ENCODE measurements at places on chromosomes 7 and 10.
A peak's percentile ranks its signal among the peaks of the same experiment; 100 is the strongest.

DNA sequence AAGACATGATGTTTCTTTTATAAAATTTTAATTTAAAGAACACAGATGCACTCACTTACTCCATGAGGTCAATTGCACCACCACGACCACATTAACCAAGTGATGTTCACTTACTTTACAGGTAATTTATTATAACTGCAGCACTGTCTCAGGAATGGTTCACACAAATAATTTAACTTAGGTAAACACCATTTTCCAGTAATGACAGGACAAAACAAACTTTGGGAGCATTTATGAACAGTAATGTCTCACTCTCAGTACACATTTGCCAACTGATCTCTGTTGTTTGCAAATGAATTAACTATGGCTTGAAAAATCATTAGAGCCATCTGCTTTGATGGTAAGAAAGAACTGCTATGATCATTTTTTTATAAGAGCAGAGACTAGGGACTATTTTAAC lies 150.4 kb downstream of the ETV1 start:
- H3K27me3 ChIP-seq: no peaks in the 10 kb centered on the region
- H3K27ac ChIP-seq: no peak overlapping the region
- no peak overlapping the region for H3K4me3 ChIP-seq
- no peaks in the 10 kb centered on the region for H3K4me1 ChIP-seq
- no peaks in the 10 kb centered on the region for H3K36me3 ChIP-seq

DNA sequence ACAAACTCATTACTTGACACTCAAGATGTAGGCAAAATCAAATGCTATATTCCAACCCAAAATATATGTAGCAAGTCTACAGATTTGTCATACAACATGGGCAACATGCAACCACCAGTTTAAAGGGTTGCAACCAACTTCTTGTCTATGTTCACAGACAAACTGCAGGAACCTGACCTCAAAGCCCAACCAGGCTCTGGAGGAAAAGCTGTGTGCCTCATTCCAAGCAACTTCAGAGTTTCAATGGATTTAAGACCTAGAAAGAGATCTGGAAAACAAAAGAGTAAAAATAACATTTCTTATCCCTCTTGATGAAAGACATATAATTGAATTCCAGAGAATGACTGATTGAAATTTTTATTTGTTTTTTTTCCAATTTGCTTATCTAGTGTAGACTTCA lies 300.5 kb upstream of the ETV1 start:
- peaks cover 8% of the 10 kb centered on the region for H3K4me1 ChIP-seq
- H3K4me3 ChIP-seq: no peak overlapping the region
- DNase-seq: no peak

DNA sequence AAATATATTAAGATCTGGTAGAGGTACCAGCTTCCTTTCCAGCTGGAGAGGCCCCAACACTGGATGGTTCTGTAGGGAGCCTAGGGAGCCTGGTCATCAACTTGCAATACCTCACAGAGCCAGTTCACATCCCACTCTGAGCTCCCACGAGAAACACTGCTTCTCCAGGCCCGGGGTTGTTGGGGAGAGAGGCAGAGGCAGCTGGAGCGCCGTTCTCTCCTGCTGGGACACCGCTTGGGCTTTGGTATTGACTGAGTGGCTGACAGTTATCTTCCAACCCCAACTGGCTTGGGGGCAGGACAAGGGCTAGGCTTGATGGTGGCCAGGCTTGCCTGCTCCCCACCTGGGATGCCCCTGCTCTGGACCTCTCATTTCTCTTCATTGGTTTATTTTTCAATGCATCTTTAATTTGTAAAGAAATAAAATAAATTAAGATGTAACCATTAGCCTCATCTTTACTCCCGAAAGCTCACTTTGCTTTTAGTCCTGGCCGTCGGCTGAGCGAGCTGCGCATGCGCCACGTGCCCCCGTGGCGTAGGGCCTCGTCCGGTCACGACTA lies 10.0 kb upstream of the CHCHD1 start:
- DNase-seq: peak; percentile 91
- no peaks in the 10 kb centered on the region for H3K27me3 ChIP-seq
- H3K27ac ChIP-seq: peak overlapping the region; percentile 99

GRCh38 chr10:35342183-35342753 lies 6.0 kb downstream of the CCNY start:
- no peak for DNase-seq
- peaks cover 14% of the 10 kb centered on the region for H3K4me1 ChIP-seq
- H3K27ac ChIP-seq: no peak overlapping the region
- no peaks in the 10 kb centered on the region for H3K27me3 ChIP-seq
- H3K4me3 ChIP-seq: no peak overlapping the region

GRCh38 chr10:31832261-31832660 lies 96.4 kb downstream of the ARHGAP12 start:
- no peaks in the 10 kb centered on the region for H3K4me1 ChIP-seq
- H3K4me3 ChIP-seq: no peak overlapping the region
- no peak for DNase-seq
- H3K36me3 ChIP-seq: no peaks in the 10 kb centered on the region
- no peak overlapping the region for H3K27ac ChIP-seq

- peaks cover 28% of the 10 kb centered on the region for H3K4me1 ChIP-seq
- H3K36me3 ChIP-seq: no peaks in the 10 kb centered on the region
- peak; percentile 96 for DNase-seq
- H3K27me3 ChIP-seq: no peaks in the 10 kb centered on the region
- H3K27ac ChIP-seq: peak within 1 kb of the TSS; percentile 99
Measured at GRCh38 chr7:123748734-123749536, at the start of gene WASL. TSS of gene WASL (minus strand) at chr7:123749003. CDS start at chr7:123748734, 269 bp downstream.

GRCh38 chr7:2993868-2994267 lies 49.8 kb downstream of the CARD11 start:
- H3K27ac ChIP-seq: no peak overlapping the region
- no peaks in the 10 kb centered on the region for H3K36me3 ChIP-seq
- no peak overlapping the region for H3K4me3 ChIP-seq
- H3K27me3 ChIP-seq: no peaks in the 10 kb centered on the region

DNA sequence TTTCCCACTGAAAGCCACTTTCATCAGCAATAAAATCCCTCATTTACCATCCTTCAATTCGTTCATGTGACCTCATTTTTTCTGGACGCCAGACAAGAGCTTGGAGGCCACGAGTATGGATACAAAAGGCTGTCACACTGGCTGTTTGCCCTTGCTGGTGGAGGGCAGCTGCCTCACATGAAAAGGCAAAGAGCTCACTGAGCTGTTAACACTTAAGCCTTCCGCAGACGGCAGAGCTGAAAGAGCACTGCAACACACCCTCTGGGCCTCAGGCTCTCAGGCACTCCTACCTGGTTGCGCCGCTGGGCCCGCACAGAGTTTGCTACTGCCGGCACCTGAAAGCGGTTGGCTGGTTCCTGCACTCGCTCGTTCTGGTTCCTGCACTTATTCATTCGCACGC lies 193.5 kb downstream of the CFTR start:
- H3K36me3 ChIP-seq: no peaks in the 10 kb centered on the region
- H3K4me3 ChIP-seq: no peak overlapping the region
- H3K4me1 ChIP-seq: no peaks in the 10 kb centered on the region
- H3K27me3 ChIP-seq: no peaks in the 10 kb centered on the region

DNA sequence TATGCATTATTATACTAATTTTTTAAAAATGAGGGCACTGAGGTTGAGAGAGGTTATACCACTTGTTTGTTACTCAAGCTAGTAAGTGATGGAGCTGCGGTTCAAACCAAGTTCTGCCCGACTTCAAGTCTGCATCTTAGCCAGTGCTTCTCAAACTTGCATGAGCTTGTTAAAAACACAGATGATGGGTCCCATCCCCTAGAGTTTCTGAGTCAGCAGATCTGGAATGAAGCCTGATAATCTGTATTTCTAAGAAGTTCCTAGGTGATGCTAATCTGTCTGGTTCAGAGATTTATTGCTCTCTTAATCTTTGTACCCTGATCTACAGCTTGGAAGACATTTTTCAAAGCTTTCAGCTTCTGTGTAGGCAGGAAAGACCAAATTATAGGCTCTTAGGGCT lies 67.7 kb upstream of the CC2D2B start:
- DNase-seq: no peak
- peak overlapping the region; percentile 39 for H3K27ac ChIP-seq
- no peaks in the 10 kb centered on the region for H3K27me3 ChIP-seq
- no peaks in the 10 kb centered on the region for H3K4me1 ChIP-seq
- no peak overlapping the region for H3K4me3 ChIP-seq
- peaks cover 14% of the 10 kb centered on the region for H3K36me3 ChIP-seq

- no peaks in the 10 kb centered on the region for H3K36me3 ChIP-seq
- no peaks in the 10 kb centered on the region for H3K27me3 ChIP-seq
- H3K4me3 ChIP-seq: no peak overlapping the region
- H3K4me1 ChIP-seq: peaks cover 59% of the 10 kb centered on the region
- no peak for DNase-seq
- peak overlapping the region; percentile 66 for H3K27ac ChIP-seq
Measured at GRCh38 chr10:33274096-33274785, 60.2 kb downstream of the NRP1 start.
